ENCODE measurements at places on chromosomes 2 and 18.

DNA sequence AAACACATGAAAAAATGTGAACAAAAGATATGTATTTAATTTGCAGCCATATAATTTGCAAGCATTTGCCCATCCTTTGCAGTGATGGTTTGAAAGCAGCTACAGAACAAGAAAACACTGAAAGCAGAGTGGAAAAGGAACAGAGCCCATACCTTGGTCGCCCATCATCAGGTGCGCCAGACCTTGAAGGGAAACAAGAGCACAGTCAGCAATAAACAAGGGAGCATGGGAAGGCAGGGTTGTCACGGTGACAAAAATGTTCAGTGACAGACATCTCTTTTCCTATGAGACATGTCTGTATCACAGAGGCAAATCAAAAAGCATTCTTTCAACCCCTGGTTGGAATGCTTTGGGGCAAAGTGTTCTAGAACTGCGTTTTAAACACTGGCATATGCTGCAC lies 109.4 kb downstream of the NRXN1 start:
- DNase-seq: no peak

DNA sequence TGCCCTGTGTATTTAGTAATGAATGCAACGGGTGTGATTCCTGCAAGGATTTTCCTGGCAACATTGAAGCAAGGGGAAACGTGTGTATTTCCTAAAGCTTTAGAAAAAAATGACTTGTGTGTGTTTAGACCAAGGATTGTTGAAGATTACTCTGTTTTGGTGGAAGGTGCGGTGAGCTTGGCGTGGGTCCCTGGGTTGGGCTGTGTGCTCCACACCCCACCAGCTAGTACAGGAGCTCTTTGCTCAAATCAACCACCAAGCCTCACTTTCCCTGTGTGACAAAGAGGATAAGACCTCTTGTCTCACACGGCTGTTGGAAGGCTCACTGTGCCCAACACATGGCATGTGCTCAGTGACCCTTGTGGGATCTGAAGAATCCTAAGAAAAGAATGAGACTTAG lies 21.4 kb upstream of the GREB1 start:
- DNase-seq: no peak

GRCh38 chr18:34976123-34976522 lies 65.1 kb upstream of the MAPRE2 start:
- no peak for DNase-seq

DNA sequence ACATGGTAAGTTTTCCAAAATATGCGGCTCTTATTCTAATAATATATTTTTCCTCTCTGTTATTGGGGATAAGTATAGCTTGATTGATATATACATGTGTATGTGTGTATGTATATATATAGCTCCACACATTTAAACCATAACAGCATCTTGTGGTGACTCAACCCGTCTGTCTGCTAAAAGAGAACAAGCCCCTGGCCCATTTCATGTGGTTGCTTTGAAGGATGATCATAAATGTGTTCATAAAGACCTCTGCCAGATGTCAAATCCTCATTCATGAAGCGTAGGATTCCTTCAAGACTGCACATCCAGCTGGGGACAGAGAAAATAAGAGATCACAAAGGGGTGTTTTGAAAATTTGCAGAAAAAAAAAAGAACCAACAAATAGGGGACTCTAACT lies 79.3 kb downstream of the RHOB start:
- DNase-seq: no peak

DNA sequence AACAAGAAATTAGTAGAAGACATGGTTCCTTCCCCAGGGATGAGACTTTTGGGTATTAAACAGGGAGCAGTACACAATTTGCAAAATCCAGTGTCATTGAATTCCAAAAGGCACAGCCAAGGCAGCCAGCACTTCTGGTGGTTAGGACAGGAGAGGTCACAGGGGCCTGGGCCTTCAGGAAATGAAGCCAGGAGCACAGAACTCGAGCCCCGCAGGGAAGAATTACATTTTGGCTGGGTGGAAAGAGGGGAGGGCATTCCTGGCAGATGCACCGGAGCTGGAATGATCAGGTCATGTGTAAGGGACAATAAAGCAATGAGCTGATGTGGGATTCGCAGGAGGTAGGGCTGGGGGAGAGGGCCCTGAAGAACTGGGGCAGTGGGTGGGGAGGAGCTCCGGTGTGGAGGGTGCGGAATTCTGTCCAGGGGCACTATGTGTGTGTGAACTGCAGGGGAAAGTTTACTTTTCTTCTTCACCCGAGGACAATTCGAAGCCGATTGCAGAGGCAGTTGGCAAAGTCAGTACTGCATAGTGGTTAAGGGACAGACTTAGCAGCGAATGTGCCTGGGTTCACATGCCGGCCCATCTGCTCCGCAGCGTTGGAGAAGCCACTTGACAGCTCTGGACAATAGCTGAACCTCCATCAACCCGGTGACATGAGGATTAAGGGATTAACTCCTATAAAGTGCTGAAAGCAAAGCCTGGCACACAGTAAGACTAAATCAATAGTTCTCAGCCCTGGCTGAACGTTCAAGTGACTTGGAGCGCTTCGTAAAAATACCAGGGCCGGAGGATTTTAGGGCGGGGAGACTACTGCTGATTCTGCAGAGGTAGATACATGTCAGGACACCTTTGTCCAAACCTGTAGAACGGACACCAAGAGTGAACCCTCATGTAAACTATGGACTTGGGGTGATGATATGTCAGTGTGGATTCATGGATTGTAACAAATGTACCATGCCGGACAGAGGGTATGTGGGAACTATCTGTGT lies 36.4 kb downstream of the ALPK2 start:
- no peak for DNase-seq

GRCh38 chr18:25516747-25517498 lies 165.0 kb upstream of the ZNF521 start:
- no peak for DNase-seq

All from CD4-positive, alpha-beta T cell treated with Interleukin-2 at 100 ng/mL for 4 hours (primary cell).